ENCODE measurements at places on chromosomes 6 and 20.

- DNase-seq = no peak
Observed at GRCh38 chr20:36815454-36816091, 42.0 kb upstream of the DSN1 start.

- no peak for DNase-seq
Observed at GRCh38 chr6:157045831-157046454, 268.8 kb downstream of the ARID1B start.

- no peak for DNase-seq
Observed at GRCh38 chr6:133286765-133287164, 45.6 kb downstream of the EYA4 start.

DNA sequence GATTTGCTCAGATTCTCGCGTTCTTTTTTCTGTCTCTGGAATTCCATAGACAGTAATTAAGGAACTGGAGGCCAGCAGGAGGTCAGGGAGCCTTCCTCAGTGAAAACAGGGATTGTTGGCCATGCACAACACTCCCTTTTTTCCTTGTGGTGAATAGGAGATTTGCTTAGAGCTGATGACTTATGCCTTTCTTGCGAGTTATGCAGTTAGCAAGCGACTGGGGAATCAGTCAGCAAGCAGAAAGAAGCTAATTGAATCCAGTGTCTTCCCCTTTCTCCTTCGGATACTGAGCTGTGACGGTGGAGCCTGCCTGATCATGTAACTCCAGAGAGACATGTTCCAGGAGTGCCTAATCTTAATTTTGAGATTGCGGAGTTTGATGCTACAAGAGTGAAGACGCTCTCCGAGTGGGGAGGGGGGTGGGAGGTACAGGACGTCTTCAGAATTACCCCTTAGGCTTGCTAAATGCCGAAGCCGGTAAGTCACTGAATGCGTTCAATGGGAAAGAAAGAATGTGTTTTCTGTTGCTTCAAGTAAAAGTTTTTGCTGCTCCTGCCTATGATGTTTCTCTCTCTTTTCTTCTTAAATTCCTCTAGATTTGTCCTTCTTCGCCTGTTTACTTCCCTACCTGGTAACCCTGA, 165.9 kb downstream of the SASH1 start:
- no peak for DNase-seq

GRCh38 chr6:157699777-157700636, 123.0 kb upstream of the SNX9 start:
- DNase-seq = no peak

GRCh38 chr20:23152308-23152892, 66.3 kb upstream of the CD93 start:
- no peak for DNase-seq

- no peak for DNase-seq
Observed at GRCh38 chr6:31149827-31150447, 7.7 kb downstream of the CCHCR1 start.

DNA sequence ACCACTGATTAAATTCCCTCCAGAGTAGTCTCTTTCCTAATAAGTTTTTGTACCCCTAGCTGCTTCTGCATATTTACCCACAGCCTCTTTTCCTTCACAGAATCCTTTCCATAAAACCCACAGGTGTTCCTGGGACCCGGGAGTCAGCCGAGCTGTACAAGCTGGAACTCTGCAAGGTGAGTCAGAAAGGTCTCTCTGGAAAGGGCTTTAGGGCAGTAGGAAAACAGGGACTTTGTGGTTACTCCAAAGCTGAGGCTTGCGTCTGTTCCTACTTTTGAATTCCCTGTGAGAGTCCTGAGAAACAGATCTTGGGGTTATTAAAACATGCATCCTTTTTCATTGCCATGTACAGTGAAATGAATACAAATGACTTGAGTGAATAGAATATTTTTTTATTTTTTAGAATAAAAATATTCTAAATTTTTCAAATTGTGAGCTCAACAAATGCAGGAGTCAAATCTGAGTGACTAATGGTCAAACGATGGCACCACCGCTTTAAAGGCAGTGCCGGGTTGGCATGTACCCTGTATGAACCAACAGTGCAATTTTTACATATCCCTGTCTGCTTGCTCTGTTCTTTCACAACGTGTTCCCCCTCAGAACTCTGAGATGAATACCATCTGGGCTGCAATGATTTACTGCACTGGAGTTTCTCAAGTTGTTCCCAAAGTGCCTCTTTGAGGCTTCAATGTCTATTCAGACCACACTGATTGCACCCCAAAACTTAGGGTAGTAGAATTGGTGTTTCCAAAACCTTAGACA, 78.4 kb downstream of the GFRAL start:
- no peak for DNase-seq

- DNase-seq = peak; percentile 52
Observed at GRCh38 chr6:32796848-32797776, 19.7 kb downstream of the HLA-DOB start.

DNA sequence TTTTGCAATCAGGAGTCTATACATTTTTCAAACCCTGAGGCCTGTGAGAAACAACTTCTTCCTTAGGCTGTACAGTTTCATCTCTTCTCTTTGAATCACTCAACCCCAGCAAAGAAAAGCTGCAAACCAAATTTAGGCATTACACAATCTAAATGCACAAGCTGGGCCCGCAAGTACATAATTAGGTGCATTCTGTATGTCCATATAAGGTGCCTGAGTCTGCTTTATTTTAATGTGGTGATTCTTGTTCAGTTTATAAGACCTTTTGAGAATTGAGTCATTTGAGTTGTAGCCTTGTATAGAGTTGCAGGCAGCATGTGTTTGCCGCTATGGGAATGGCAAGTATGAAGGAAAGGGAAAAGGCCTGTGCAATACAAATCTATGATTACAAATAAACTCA, 709.6 kb upstream of the MARCKS start:
- DNase-seq = no peak

DNA sequence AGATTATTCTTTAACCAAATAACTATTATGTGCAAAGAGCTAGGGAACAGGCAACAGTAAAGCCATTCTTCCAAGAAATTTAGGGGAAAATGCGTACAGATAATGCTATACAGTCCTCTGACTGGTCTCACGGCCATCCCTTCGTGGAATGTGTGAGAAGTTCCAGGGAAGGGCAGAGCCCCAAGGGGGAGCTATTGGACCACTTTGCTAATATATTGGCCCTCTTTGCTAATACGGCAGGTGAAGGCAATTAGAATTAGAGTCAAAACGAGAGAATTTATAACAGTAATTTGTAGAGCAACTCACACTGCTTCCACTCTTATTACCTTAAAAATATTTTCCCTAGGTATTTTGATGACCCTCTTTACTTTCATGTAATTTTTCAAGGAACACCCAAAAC, 140.4 kb downstream of the IMPG1 start:
- DNase-seq = no peak
